ENCODE measurements at places on chromosomes 1 and 21.

DNA sequence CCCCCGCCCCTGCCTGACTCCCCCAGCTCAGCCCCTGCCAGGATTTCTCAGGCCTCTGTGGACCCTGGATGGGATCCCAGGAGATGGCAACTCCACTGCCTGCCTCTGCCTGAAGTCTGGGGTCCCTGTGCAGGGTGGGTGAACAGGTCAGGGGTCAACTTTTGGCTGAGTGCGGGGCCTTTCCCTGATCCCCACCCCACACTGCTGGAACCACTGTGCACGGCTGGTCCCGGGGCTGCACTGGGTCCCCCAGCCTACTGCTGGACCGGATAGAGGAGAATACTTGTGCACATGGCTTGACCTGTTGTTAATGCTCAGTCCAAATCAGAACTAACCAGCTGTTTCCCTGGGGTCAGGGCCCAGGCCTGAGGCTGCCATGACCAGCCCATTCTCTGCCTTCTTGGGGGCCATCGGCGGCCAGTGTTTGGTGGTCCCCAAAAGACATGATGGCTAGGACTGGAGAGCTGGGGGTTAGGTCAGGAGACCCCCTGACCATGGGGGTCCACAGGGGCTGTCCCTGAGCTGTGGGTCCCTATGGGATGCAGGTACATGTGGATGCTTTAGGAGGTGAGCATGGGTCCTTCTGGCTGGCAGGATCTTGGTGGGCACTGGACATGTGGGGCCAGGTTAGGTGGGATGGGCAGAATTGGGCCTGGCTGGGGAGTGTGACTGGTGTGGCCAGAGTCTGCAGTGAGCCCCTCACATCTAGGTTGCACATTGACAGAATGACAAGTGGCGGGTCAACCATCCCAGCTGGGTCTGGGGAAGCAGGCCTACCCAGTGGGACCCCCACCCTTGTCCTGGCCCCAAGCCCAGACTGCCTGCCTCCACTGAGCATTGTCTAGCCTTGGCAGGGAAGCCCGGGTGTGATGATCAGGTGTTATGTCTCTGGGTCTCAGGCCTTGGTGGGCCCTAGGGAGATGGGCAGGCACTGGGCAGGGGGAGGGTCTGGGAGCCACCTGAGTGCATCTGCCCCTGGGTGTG is 19.0 kb upstream of the ZNF678 start:
- no peak for DNase-seq

GRCh38 chr1:40802078-40802741 is 18.6 kb downstream of the KCNQ4 start:
- DNase-seq: peak; percentile 74

- peak; percentile 68 for DNase-seq
Measured at GRCh38 chr1:184051485-184052193, at the start of gene TSEN15. TSS of gene TSEN15 (plus strand) at chr1:184051730. CDS start at chr1:184051756, 26 bp downstream.

DNA sequence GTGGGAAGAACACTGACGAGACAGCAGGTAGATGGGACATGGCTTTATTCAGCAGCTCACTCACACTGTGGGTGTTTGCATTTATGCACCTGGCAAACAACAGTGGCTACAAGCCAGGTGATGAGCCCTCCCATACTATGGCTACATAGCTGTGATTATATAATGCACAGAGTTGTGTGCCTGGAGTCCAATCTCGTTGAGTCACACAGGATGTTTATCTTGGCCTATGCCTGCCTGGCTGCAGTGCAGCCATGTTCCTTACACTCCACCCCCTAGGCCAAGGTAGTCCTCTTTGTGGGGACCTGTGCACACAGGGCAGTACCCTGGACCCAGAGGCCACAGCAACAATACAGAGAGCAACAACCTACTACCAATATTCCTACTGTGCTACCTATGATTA is 1643.8 kb downstream of the MRPL39 start:
- no peak for DNase-seq

- no peak for DNase-seq
Measured at GRCh38 chr1:17861685-17862084, 106.6 kb downstream of the ACTL8 start.

- DNase-seq: no peak
Measured at GRCh38 chr21:37873655-37874054, 42.6 kb downstream of the KCNJ6 start.

Data from stimulated activated CD8-positive, alpha-beta memory T cell treated with anti-CD3 and anti-CD28 coated beads, Interleukin-12 subunit alpha, Interleukin-12 subunit beta, amount 100 ng/mL, for 1 hour (primary cell).